ENCODE measurements at places on chromosomes 12 and 14. TPM values are rescaled to one million over a fixed set of nuclear protein-coding genes. Genes with fewer than 3 reads are reported as not detected.

The PRH2 gene
- total RNA-seq = not detected

- DNase-seq = no peak
These were observed 75.3 kb downstream of the ITPK1 start for GRCh38 chr14:93040443-93040842.

DNA sequence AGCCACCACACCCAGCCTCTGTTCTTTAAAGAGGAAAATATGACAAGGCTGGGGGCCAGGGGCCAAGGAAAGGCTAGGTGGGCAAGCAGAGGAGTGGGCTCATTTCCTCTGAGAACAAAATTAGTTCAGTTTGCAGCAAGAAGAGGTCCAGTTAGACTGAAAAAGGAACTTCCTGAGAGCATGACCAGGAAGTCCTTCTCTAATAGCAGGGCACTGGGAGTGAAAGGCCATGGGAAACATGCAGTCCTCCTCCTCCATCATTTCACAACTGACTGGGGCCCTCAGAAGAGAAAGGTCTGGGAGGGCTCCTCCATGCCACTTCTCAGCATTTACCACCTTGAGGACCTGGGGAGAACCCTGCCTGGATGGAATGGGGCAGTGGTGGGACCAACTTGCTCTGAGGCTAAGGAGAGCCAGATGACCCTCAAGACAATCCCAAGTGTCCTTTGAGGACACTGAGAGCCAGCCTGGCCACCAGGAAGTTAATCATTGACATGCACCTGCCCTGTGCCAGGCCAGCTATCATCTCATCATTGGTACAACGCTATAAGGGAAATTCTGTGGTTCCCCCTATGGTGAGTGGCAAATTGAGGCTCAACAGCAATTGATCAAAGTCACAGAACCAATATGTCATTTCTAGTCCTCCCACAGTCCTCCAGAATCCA lies 2.0 kb downstream of the AQP2 start:
- no peak for DNase-seq

The EIF4B gene
- total RNA-seq = 648 TPM

The POTEM gene
- not detected for total RNA-seq

- DNase-seq = no peak
These were observed 20.3 kb downstream of the HVCN1 start for GRCh38 chr12:110668480-110669192.

- no peak for DNase-seq
These were observed 35.7 kb upstream of the HIF1A start for GRCh38 chr14:61659582-61659981.

Data from esophagus muscularis mucosa (tissue), 4 donors.